ENCODE measurements at places on chromosomes 2 and 18.

DNA sequence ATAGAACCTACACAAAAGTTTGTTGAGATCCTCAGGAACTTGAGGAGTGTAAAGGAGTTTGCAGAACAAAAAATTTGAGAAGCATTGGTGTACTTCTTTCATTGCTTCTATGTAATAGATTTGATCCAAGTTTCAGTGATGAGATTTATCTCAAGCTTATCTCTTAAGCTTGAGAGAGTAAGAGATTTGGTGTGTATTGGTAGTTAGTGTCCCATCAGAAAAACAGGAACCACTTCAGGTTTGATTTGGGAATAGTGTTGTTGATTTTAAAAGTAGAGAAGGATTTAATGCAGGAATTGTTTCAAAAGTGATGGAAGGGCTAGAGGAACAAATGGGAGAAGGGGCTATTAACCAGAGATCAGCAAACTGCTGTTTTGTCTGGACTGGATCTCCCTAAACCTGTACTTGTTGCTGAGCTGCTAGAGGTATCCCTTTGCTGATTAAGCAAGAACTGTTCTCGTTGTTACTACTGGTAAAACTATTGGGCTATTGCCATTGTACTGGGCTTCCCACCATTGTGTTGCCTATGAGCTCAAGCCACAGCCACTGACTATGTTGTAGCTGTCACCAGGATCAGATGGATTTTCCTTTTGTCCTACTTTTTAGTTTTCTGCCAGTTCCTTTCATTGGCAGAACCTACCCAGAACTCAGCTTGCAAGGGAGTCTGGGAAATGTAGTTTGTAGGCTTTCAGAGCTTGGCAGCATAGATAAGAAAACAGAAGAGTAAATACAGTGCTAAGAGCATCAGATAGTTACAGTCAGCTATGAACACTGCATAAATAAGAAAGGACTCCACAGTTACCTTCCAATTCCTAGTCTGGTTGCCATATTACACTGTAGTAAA lies 39.3 kb downstream of the RAB10 start:
- no peak for DNase-seq

- no peak for DNase-seq
Measured at GRCh38 chr2:124970030-124970429, 944.9 kb downstream of the CNTNAP5 start.

DNA sequence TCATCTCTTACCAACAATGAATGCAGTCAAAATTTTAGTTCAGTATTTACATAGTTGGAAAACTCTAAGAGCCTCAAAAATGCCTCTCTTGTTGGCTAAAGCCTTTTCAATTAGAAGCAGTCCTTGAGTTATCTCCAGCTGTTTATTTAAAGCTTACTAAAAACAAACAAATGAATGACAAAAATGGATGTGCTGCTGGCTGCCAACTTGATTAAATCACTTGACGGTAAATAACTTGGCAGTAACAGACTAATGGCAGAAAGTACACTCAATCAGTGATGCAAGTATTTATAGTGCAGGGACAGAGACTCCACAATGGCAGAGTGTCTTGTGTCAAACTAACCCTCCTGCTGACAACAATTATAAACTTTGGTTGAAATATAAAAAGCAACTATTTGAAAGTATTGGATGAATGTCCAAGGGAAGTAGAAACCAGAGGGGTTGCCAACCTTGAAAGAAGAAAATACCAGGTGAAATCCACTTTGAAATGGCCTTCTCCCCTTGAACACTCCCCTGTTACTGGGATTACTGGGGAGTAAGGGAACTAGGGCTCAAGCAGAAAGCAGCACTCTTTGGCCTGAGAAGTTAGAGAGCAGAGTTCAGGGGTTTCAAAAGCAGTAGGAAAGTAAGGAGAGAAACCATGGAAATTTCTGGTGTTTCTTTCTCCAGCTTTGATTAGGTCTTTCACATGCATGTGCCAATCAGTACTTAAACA lies 245.2 kb upstream of the SPHKAP start:
- no peak for DNase-seq

- DNase-seq, result no peak
Measured at GRCh38 chr18:23745366-23745765, 56.1 kb downstream of the LAMA3 start.

GRCh38 chr18:2985628-2986027 lies 27.3 kb downstream of the LPIN2 start:
- peak; percentile 30 for DNase-seq

All from GM03348 (cell line).